ENCODE measurements at places on chromosomes 2 and 18.
A peak's percentile ranks its signal among the peaks of the same experiment; 100 is the strongest.

GRCh38 chr2:64853894-64854293 is 135.3 kb upstream of the SLC1A4 start:
- ATAC-seq = no peak

DNA sequence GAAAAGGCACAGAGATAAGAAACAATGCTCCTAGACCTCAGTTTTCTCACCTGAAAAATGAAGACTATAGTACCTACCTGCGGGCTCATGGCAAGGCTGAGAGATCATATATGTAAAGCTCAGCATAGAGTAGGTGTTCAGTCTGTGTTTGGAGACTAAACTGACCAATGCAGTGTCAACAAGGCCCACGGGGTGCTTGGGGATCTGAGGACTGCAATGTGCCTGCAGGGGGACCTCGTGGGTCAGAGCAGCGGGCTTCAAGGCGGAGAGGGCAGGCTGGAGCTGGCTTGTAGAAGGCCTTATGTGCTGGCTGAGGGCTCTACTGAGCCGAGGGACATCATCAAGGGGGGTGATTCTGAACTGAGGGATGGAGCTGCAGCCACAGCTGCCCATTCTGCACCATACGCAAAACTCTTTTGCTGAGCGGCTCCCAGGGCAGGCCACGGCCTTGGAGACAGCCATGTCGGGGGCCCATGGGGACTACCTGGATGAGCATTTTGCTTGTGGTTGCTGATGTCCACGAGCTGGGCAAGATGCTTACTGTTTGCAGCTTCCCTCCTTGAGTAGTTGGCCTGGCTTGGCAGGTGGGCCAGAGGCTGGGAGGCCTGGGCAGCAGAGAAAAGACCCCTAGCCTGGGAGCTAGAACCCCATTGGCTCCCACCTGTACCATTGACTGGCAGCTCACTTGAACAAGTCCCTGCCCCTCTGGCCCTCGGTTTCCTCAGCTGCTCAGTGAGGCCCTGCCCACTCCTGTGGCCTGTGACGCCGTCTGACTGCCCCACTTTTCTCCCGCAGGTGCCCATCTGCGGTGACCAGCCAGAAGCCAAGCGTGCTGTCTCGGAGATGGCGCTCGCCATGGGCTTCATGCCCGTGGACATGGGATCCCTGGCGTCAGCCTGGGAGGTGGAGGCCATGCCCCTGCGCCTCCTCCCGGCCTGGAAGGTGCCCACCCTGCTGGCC is 23.5 kb downstream of the STEAP3 start:
- no peak for ATAC-seq

DNA sequence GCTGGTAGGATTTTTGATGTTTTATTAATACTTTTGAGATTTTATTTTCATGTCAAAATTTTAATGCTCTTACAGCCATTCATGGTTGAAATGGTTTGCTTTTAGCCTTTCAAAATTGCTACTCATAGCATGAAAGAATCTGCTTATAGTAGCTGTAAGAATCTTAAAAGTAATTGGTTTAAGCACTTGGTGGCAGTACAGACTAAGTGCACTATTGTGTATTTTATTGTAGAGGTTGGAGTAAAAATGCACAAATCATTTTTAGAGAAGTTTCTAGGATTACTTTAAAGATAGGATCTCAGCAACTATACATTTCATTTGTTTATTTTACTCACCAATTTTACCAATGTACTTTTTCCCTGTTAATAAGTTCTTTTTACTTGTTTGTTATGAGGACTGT is 205.8 kb downstream of the SPAG16 start:
- no peak for ATAC-seq

DNA sequence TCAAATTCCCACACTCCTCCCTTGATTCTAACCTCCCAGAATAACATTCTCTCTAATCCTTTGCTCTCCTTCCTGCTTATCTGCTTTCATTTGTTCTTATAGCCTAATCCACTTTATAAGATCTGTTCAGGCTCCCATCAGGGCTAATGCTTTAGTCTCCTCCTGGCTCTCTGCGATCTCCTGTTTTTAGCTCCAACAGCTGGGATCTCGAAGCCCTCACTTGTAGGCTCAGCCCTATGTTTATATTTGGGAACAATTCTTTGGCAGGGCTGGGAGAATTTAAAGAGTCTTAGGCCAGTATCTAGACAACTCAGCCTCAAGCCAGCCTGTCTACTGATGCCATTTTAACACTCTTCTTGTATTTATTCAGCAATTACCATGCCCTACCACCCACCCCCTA is 27.2 kb upstream of the RAPH1 start:
- peak; percentile 46 for ATAC-seq

- ATAC-seq = no peak
Measured at GRCh38 chr2:88885679-88886416, 194.4 kb downstream of the RPIA start.

GRCh38 chr2:158049129-158049855 is 52.4 kb upstream of the UPP2 start:
- ATAC-seq = no peak

- peak; percentile 79 for ATAC-seq
Measured at GRCh38 chr2:158936978-158937377, 31.5 kb upstream of the TANC1 start.

DNA sequence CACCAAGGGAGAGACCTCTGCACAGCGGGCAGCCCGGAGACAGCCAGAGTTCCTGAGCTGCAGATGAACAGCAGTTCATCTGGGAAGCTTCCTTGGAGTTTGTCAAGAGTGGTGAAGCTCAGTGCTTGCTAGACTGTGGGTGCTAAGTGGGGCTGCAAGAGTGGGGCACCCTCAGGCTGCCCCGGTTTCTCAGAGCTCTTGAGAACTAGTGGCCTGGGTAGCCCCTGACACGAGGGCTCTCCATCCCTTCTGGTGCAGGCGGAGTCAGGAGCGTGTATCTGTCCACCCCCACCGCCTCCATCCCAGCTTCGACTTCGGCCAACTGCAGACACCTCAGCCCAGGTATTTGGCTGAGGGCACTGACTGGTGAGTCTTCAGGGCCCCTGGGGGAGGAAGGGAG is 222.0 kb downstream of the LOXHD1 start:
- ATAC-seq = no peak

DNA sequence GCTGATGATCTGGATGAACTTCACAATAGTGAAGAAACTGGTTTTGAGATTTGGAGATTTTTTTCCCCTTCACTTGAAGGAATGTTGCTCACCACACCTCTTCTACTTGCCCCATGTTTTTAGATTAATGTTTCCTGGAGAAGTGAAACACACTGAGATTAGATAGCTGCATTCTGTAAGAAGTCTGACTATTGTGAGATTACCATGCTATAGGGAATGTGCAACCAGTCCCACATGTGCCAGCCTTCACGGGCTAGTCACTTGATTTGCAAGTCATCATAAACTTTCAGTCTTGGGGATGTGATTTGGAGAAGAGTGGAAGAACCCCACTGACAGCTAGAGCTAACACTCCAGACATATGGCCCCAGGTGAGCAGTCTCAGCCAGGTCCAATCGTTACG is 7.4 kb upstream of the CCNYL1 start:
- no peak for ATAC-seq

- no peak for ATAC-seq
Measured at GRCh38 chr2:18614041-18614440, 24.7 kb upstream of the NT5C1B start.

- no peak for ATAC-seq
Measured at GRCh38 chr2:25548601-25549000, 124.8 kb downstream of the DTNB start.

GRCh38 chr18:12580630-12581342 is 77.1 kb downstream of the SPIRE1 start:
- ATAC-seq = no peak

DNA sequence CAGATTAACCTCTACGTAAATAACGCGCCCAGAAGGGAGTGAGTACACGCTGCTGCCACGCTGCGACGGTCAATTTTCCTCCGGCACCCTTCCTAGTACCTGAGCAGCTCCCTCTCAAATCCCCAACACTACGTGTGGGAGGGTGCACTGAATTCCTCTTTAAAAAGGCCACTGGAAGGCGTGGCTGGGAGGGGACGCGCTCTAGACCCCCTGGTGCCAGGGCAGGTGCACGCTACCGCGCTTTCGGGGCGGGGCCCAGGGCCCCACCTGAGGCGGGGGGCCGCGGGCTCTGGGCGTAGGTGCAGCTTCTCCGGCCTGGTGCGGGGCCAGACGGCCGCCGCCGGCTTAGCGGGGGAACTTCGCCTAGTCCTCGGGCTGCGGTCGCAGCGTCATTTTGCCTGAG is 668 bp upstream of the ANKRD12 start:
- ATAC-seq = peak; percentile 14

DNA sequence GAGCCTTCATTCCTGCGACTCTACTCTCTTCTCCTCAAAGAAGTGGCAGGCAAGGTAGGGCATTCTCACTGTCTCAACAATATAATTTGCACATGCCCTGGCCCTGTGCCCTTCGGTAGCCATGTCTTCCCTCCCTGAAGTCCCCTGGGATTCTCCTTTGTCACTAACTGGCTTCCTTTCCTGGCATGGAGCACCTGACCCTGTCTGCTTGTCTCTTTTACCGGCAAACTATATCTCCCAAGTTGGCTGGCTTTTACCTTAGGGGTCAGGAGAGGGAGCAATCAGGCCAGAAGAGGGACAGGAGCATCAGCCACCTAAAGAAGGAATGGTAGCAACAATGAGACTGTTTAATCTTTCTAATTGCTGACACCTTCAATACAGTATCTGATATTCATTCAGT is 51.9 kb upstream of the RMDN2 start:
- ATAC-seq = no peak
